Stimulated activated CD8-positive, alpha-beta memory T cell treated with anti-CD3 and anti-CD28 coated beads, Interleukin-7, amount 100 ng/mL, for 1 hour (primary cell): ENCODE measurements at places on chromosomes 6 and 20.

- DNase-seq = no peak
These were observed 352.5 kb upstream of the SASH1 start for GRCh38 chr6:147990159-147990558.

DNA sequence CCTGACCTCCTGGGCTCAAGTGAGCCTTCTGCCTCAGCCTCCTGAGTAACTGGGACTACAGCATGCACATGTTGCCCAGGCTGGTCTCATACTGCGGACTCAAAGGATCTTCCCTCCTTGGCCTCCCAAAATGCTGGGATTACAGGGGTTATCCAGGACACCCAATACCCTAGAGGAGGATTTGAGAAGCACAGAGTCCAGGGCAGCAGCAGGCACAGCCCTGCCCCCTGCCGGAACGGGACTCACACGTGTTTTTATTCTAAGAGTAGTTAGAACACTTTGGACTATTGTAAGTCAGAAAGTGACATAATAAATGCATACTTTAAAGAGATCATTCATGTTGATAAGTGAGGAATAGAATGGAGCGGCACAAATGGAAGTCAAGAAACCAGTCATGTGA is 80.2 kb downstream of the C6orf118 start:
- DNase-seq = no peak

DNA sequence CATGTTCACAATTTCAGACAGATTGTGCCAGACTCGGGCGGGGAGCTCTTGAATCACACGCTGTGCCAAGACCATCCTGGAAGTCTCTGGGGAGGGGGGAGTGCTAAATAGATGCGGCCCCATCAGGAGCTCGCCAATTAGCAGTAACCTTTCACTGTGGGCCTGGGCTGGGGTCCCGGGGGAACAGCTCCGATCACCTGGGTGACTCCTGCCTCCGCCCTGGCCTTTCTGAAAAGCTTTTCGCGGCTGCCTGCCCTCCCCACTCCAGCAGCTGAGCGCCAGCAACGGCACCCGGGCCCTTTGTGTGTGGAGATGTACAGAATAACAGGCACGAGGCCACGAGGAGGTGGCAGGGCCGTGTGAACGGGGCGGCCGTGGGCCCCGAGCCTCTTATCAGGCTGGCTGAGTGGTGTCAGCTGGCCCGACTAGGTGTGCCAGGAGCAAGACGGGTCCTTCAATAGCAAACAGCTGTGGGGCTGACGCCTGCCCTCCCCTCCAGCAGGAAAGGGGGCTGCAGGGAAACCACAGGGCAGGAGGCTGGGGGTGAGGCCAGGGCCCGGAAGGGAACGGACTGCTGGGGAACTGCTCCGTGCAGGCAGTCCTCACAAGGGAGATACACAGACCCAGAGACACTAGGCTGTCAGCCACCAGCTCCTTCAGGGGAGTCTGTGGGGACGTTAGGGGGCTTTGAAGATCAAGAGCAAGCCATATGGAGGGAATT is 56.8 kb downstream of the NOL4L start:
- DNase-seq = no peak

DNA sequence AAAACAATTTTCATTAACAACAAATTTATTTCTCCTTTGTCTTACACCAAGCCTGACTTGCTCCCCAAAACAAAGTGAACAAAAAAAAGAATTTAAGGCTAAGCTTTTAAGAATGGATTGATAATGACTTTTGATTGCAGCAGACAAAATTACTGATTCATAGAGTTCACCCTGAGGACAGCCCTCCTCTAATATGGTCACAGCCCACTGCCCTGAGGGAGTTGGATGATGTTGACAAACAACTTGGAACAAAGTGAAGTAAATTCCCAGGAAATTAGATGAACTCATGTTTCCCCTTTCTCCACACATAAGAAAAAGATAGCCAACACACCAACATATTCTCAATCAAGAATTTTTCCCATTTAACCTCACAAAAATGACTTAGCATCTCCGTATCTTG is 7.7 kb upstream of the ISM1 start:
- no peak for DNase-seq

GRCh38 chr20:35669681-35670080 is 5.0 kb upstream of the CPNE1 start:
- DNase-seq = no peak

DNA sequence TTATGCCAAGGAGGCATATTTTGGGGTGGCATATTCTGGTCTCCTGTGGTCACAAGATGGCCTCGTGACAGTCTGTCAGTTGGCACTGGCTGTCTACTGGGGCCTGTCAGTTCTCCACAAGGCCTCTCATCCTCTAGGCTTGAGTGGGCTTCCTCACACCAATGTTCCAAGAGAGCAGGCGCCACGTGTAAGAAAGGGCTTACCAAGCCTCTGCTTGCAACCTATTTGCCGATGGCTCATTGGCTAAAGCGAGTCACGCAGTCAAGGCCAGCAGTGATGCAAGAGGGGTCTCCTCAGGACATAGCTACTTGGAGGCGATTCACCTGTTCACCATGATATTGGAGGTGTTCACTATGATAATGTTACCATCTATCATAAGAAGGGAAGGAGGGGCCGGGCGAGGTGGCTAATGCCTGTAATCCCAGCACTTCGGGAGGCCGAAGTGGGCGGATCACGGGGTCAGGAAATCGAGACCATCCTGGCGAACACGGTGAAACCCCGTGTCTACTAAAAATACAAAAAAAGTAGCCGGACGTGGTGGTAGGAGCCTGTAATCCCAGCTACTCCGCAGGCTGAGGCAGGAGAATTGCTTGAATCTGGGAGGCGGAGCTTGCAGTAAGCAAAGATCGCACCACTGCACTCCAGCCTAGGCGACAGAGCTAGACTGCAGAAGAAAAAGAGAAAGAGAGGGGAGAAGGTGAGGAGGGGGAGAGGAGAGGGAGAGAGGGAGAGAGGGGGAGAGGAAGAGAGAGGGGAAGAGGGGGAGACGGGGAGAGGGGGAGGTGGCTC is 35.3 kb downstream of the C6orf52 start:
- no peak for DNase-seq

- DNase-seq = no peak
These were observed 61.8 kb upstream of the NEDD9 start for GRCh38 chr6:11294228-11294627.
